ENCODE measurements at places on chromosomes 4 and X. TPM values are rescaled to one million over a fixed set of nuclear protein-coding genes. Genes with fewer than 3 reads are reported as not detected.

Gene FGF2
- total RNA-seq: 3.8 TPM

Gene PDCL2
- total RNA-seq: 0.47 TPM

Gene FAM133A
- not detected for total RNA-seq

GRCh38 chr4:76756416-76756815, 141.5 kb downstream of the SOWAHB start:
- no peak for DNase-seq

GRCh38 chrX:43703211-43703791, 47.2 kb downstream of the MAOA start:
- no peak for DNase-seq

DNA sequence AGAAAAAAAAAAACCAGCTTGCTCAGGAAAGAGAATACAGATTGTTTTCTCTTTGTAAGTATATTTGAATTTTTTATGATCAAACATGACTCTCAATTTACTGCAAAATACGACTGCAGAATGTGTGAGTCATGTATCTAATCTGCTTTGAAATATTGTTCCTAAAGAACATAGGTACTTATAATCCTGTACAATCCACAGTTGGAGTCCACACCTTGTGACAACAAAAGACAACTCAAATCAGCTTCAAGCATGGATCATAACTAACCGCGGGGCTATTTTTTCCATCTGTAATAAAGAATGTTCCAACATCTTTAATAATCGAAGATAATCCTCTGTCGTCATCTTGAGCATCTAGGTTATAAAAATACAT, 77.8 kb upstream of the STIM2 start:
- DNase-seq: no peak

DNA sequence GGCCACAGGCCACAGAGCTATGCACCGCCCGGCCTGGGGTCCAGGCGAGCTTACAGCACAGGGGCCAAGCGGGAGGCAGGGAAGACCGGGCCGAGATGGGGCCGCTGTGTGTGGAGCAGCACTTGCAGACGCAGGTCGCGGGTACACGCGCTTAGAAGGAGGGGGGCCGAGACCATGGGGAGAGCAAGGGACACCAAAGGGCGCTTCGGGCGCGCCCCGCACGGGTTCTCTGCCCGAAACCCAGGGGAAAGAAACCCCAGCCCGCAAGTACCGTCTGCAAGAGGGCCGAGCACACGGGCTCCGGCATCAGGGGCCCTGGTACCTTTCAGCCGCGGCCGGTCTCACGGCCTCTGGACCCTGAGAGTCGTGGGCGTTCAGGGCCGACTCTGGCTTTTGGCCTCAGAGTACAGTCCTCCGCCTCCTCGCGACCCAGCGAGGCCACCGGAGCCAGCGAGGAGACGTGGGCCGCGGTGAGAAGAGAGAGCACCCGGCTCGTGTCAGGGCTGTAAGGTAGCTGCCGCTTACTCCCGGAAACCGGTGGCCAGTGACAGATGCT, 342 bp downstream of the EOLA2 start:
- DNase-seq: no peak

- no peak for DNase-seq
These were observed 759.3 kb downstream of the FSTL5 start for GRCh38 chr4:161404346-161405110.

DNA sequence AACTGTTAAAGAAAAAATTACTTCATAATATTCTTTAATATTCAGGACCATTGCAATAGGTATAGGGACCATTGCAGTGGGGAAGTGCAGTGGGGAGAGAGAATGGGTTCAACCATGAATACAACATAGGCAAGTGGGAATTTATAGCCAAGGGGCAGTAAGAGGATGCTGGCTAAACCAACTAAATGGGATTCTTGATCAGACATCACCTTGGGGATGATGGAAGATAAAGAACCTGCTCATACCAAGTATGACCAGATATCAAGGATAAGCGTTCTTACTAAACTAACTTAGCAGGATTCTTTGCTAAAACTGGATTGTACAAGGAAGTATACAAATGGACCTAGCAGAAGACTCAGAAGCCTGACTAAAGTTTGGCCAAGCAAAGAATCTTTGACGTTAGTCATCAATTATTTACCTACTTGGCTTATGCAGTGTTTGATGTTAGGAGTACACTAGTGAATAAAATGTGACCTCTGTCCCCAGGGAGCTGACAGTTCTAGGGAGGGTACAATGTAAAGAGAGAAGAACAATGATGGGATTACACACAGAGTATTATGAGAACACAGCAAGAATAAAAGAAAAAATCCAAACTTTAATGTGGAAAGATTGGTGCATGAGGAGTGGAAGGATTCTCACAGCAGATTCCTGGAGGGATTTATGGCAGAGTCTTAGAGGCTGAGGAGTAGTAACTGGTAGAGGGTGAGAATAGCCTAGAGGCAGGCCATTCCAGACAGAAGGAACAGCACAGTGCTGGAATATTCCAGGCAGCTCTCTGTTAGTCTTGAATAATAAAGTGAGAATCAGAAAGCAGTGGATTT, 54.7 kb upstream of the MYOZ2 start:
- no peak for DNase-seq
